ENCODE measurements at places on chromosomes 5 and 9.

DNA sequence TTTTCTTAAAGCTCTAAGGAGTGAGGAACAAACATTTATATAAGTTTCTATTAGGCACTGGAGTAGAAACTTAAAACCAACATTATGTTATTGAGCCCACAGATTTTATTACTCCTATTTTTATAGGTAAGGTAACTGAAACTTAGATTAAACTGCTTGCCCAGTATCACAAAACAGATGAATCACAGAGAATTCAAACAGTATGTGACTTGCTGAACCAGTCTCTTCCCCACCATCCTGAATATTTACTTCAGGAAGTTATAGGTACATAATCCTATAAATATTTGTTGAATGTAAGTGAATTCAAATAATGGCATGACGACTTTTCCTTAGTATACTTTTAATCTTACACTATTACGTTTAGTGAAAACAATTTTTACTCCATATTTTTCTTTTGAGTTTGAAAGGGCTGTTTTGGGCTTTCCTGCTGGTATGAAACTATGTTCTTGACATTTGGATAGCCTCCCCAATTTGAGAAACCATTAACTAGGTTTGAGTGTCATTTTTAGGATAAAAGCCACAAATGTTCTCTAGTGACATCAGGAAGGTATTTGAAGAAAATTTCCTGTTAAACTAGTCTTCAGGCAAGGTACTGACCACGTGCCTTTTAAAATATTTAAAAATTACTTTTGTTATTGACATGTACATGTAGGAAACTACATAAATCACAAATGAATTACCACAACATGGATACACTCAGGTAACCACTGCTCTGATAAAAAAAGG lies 39.3 kb downstream of the PRRC1 start:
- DNase-seq = no peak

- DNase-seq = no peak
These were observed 16.9 kb upstream of the TMEM250 start for GRCh38 chr9:136135326-136136126.

DNA sequence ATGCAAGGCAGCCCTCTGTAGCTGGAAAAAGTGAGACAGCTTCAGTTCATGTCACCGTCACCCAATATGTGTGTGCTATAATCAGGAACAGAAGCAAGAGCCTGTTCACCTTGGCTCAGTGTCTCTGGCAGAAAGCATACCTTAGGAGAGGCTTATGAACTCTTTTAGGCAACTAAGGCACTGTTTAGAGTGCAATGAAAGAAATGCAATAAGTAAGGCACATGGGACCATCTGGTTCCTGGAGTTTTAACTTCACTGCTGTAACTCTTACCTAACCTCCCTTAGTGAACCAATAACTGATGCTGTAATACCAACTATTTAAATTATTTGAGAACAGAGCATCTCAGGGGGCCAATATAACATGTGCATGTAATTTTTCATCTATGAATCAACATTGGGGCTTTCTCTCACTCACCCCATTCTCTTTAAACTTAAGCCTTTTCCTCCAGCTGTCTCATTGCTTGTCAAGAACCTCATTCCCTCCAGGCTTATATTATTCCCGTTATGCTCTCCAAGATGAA lies 32.4 kb downstream of the C9 start:
- DNase-seq = no peak

GRCh38 chr5:126857472-126858410 lies 80.8 kb downstream of the LMNB1 start:
- no peak for DNase-seq

- DNase-seq = no peak
These were observed 45.3 kb upstream of the CDH9 start for GRCh38 chr5:27083449-27084415.

- peak; percentile 50 for DNase-seq
These were observed 93.1 kb downstream of the PDE4D start for GRCh38 chr5:59800347-59800893.

GRCh38 chr5:175671013-175671412 lies 13.1 kb downstream of the HRH2 start:
- no peak for DNase-seq

- no peak for DNase-seq
These were observed 194.6 kb downstream of the OLFM1 start for GRCh38 chr9:135281791-135282737.

DNA sequence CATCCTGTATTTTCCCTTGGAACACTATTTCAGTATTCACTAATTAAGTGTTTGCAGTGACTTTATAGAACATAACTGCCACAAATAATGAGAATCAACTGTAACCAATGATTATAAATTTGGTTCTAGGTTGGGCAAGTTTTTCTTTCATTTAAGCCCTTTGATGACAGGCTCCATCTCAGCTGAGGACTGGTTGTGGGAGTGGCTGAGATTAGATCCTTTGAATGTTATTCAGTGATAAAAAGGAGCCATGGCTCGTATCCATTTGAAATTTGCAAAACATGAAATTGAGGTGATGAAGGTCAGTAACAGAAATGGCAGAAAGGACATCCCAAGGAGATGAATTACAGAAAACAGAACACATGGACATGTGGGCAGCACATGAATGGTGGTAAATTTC lies 138.1 kb upstream of the PCA3 start:
- DNase-seq = no peak

DNA sequence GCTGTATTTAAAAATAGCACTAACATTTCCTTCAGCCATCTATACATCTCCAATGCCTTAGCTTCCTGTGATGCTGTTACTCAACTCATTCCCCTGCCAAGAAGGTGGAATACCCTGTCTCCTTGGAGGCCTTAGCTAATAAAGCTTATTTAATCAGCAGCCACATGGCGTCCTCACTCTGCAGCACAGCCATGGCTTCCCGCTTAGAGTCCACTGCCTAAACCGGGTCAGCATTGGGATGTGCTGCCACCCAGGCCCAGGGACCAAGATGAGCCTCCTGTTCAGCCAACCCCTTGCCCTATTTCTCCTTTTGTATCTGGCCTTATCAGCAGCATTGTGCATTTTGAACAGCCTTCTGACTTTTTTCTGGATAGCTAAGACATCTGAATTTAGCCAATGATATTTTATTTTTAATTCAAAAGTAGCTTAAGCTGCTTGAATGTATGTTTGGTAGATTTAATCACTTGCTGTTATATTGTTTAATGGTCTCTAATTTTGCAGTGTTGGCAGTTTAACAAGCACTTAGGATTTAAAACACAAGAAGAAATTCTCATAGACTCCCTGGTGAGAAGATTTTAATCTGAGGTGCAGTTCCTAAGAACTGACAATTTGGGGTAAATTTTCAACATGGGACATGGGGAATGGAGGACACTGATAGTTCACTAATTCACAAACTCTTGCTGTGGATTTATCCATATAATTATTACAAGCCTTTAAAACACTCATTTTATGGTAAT lies 113.0 kb downstream of the RPS23 start:
- DNase-seq = peak; percentile 49

GRCh38 chr5:79628276-79628675 lies 16.0 kb downstream of the TENT2 start:
- DNase-seq = no peak

- no peak for DNase-seq
These were observed 364.1 kb downstream of the SPOCK1 start for GRCh38 chr5:137134920-137135532.

DNA sequence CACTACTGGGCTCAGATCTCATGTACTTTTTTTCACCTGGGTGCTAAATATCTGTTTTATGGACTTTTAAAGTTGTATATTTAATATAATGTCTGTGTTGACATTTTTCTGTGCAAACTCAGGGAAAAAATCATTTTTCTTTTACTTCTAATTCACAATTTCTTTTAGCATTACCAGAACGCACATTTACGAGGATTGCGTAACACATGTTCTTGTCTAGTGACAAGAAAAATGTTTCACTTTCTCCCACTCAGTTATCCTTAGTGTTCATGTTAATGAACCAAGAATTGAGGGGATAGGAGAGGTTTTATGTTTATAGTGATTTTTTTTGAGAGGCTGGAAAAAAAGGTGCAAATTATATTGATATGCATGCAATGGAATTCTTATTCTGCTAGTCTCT lies 86.3 kb upstream of the PJA2 start:
- no peak for DNase-seq

- peak; percentile 95 for DNase-seq
These were observed 9.3 kb upstream of the ZDHHC12 start for GRCh38 chr9:128733256-128733655.

DNA sequence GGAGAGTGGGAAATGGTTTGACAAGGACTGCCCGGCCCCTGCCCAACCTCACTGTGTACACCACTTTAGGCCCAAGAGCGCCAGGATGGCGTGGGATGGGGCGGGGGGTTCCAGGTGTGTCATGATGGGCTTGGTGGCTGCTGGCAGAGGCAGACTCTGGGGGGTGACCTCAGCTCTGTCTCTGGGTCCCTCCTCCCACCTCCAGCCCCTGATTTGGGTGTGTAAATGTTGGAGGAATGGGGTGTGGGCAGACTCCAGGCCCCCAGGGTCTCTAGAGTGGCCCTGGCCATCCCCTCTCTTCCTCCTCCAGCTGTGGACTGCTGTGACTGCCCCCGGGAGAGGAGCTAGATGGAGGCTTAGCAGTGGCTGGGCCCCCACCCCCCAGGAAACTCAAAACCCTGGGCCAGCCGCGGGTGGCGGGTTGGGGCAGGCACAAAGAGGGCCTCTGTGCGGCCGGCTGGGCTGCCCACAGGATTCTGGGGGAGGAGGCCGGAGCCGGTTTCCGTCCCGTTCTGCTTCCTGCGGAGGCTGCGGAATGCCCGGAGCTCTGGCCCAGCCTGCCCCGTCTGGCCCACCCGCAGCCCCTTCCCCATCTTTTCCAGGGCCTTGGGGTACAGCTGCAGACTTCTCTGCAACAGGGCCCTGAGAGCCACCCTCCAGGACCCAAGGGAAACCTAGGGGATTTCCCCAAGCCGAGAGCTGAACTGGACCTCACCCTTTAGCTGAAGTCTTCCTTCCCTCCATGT lies 23.1 kb downstream of the CXXC5 start:
- DNase-seq = peak; percentile 49

- no peak for DNase-seq
These were observed 100.4 kb downstream of the MEF2C start for GRCh38 chr5:88782571-88782970.

- no peak for DNase-seq
These were observed 1028.5 kb upstream of the ACO1 start for GRCh38 chr9:31355965-31356364.

DNA sequence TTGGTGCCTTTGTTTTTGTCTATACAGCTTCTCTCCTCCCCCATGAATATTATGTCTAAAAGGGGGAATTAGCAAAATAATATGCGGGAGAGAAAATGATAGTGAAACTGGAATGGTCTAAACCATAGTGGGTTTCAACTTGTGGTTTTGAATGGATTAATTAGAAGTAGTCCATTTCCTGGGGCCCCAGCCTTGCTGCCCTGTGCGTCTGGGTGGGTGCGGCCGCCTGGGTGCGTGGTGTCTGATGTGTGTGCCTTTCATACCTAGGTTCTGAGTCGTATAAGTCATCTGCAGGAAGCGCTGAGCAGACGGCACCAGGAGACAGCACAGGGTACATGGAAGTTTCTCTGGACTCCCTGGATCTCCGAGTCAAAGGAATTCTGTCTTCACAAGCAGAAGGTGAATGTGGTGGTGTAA lies 120.0 kb upstream of the CACNA1B start:
- DNase-seq = no peak

- peak; percentile 44 for DNase-seq
These were observed 1.1 kb downstream of the NFIB start for GRCh38 chr9:14312719-14313377.

DNA sequence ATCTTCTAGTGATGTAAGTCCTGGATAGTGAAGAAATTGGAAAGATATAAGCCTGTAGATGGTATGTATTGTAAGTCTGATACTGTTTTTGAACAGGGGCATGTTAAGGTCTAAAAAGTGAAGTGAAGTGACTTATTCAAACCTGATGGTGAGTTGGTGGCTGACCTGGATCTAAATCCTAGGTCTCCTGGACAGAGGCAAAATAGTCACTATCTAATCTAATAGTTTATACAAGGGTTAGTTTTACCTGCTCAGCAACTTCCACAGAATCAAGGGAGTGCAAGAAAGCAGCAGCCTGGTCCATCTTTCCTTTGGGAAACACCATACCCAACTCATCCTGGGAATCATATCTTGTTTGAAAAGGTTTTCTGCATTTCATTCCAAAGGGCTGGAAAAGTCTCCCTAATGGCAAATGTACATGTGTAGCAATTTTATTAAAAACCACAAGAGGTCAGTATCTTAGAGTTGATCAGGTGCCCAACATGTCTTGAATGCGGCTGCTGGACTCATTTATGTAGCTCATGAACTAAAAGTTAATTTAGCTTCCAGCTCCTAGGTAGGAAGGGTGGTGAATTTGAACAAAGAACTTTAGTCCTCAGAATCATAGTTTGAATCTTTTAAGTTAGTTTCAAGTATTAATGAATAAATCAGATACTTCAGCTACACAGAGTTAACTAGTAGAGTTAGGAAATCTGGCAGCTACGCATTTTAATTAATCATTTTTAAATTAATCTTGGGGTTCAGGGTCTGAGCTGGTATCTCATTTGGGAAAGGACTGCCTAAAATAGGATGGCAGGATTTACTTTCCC lies 26.0 kb downstream of the SKP2 start:
- DNase-seq = peak; percentile 50

- no peak for DNase-seq
These were observed 5.2 kb upstream of the ITGA2 start for GRCh38 chr5:52983731-52984636.

DNA sequence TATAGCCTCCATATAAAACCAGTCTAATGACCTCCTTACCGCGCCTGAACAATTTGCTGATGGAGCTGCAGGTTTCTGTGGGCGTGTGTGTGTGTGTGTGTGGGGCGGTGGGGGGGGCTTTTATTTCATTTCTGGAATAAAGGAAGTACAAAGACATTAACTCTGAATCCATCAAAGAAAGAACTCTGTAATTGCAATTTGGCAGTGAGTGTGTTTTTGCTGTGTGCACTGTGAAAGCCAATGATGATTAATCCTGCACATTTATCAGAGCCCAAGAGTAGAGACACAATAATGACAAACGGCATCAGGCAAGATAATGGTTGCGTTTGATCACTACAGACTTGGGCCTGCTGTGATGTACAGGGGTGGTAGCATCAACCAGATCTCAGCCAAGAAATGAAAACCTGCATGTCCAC lies 29.3 kb upstream of the NDFIP1 start:
- DNase-seq = no peak

DNA sequence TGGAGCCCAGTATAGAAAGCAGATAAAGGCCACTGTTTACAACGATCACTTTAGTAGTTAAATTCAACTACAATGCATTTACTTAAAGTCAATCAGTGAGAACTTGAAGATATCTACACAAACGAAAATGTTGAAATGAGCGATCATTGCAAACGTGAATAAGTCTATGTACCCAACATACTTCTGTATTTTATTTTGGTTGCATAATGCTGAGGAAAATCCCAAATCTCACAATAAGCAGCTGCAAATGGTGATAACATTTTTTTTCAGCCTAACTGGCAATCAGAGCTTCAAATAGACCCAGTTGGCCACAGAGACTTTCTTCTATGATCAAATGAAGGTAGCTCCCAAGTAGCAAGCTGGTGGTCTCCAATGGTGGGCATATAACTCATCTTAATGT lies 32.1 kb downstream of the PDGFRB start:
- DNase-seq = no peak

DNA sequence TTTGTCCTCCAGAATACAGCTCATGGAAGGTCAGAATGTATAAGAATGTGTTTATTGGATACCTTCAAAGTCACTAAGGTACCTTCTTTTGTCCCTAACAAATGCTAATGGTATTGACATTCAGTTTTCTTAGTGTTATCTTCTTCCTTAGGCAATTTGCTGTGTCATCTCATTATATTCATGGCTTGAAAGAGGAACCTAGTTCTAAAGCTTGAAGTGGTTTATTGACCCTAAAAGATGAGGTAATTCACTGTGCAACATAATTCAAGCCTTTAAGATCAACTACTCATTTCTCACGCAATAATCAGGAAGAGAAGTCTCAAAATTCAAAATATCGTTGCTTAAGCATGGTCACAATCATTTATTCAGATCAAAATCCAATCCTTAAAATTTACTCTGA lies 342.7 kb upstream of the RIOK2 start:
- DNase-seq = no peak
